ENCODE measurements at places on chromosomes 1 and 21. TPM values are rescaled to one million over a fixed set of nuclear protein-coding genes. Genes with fewer than 3 reads are reported as not detected.

GRCh38 chr21:45283035-45283610 lies 4.6 kb downstream of the POFUT2 start:
- peak; percentile 27 for DNase-seq
- H3K4me3 ChIP-seq = no peak overlapping the region
- H3K4me1 ChIP-seq = peaks cover 3% of the 10 kb centered on the region
- H3K36me3 ChIP-seq = peaks cover 19% of the 10 kb centered on the region
- no peak overlapping the region for H3K27ac ChIP-seq

DNA sequence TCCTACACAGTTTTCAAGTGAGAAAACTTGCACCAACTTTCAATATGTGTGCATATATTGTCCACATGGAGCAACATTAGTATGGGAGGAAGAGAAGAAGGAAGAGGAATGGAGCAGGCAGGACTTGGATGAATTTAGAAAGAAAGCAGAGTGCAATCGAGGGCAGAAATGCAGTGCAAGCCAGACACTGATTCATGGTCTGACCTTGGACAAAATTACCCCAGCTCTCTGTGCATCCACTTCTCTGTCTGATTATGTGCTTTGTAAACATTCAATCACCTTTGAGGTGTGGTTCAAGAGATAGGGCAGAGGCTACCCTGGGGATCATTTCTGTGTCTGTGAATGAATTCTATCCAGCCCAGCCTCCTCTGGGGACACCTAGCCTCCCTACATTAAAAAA lies 265.2 kb downstream of the TNR start:
- H3K27ac ChIP-seq = no peak overlapping the region
- DNase-seq = no peak
- H3K27me3 ChIP-seq = no peaks in the 10 kb centered on the region
- no peaks in the 10 kb centered on the region for H3K36me3 ChIP-seq
- H3K4me3 ChIP-seq = no peak overlapping the region

DNA sequence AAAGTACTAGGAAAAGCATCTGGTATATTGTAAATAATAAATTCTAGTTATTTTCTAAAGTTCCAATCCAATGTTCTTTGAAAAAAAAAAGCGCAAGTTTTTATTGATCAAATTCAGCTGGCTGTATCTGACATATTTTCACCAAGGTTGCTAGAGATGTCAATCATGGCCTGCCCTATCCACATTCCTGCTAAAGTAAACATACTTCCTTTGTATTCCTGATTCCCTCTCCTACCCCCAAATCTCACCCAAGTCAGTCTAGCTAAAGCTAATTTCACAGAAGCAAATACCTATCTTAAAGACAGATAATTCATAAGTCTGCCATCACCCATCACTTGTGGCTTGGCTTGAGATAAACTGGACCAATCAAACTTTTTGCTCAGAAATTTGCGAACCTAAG lies 21.3 kb downstream of the ANKRD13C start:
- no peak overlapping the region for H3K27ac ChIP-seq
- H3K36me3 ChIP-seq = no peaks in the 10 kb centered on the region
- H3K27me3 ChIP-seq = no peaks in the 10 kb centered on the region
- H3K4me1 ChIP-seq = no peaks in the 10 kb centered on the region

GRCh38 chr21:41208376-41208763 lies 40.4 kb downstream of the BACE2 start:
- H3K4me3 ChIP-seq = peak overlapping the region; percentile 43
- no peaks in the 10 kb centered on the region for H3K4me1 ChIP-seq
- no peaks in the 10 kb centered on the region for H3K27me3 ChIP-seq
- peak overlapping the region; percentile 80 for H3K27ac ChIP-seq
- DNase-seq = no peak

GRCh38 chr1:26160527-26161414 lies 1.9 kb downstream of the FAM110D start:
- no peak overlapping the region for H3K27ac ChIP-seq
- H3K4me3 ChIP-seq = peak overlapping the region; percentile 48
- H3K4me1 ChIP-seq = no peaks in the 10 kb centered on the region
- peaks cover 19% of the 10 kb centered on the region for H3K27me3 ChIP-seq

DNA sequence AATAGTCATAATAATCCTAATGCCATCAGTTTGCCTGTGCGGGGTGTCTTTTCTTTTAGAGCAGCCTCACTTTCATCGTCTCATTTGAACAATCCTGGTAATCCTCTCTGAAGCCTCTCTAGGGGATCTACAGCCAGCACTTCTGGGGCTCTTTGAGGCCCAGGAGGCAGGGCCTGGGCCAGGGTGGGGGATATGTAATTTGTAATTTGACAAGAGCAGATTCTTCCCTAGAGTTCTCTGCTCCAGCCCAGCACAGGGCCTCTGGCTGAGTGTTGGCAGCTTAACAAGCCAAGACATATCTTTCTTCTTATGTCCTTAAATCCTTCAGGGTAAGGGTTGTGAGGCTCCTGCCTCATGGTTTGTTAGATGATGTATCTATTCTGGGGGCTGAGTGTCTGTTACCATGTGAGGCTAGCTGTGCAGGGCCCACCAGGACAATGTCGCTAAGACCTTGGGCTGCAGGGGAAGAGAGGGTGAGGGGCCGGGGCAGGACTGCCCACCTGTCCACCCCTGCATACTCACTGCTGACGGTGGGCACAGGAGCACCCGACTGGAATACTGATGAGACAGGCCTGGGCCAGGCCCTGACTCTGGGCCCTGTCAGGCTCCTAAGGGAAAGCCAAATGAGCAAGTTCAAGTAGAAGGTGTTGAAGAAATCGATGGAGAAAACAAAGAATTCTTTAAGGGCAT lies 45.3 kb upstream of the PARP1 start:
- no peak for DNase-seq
- H3K27ac ChIP-seq = no peak overlapping the region
- H3K36me3 ChIP-seq = no peaks in the 10 kb centered on the region
- no peaks in the 10 kb centered on the region for H3K27me3 ChIP-seq
- H3K4me1 ChIP-seq = no peaks in the 10 kb centered on the region

- H3K27me3 ChIP-seq = peaks cover 5% of the 10 kb centered on the region
- no peaks in the 10 kb centered on the region for H3K36me3 ChIP-seq
- no peak overlapping the region for H3K27ac ChIP-seq
- no peak overlapping the region for H3K4me3 ChIP-seq
- no peak for DNase-seq
Observed at GRCh38 chr21:45326169-45326851, 38.6 kb upstream of the POFUT2 start.

- DNase-seq = no peak
- H3K4me1 ChIP-seq = no peaks in the 10 kb centered on the region
- H3K27ac ChIP-seq = no peak overlapping the region
- H3K36me3 ChIP-seq = no peaks in the 10 kb centered on the region
Observed at GRCh38 chr1:186272486-186272885, 102.6 kb downstream of the TPR start.

DNA sequence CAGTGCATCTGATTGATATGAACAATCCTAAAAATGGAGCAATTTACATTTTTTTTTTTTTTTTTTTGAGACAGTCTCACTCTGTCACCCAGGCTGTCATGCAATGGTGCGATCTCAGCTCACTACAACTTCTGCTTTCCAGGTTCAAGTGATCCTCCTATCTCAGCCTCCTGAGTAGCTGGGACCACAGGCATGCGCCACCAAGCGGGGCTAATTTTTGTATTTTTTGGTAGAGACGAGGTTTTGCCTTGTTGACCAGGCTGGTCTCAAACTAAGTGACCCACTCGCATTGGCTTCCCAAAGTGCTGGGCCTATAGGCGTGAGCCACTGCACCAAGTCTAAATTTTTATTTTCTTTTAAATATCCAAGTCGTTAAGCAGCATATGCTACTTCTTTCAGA lies 109.0 kb downstream of the FAF1 start:
- no peaks in the 10 kb centered on the region for H3K4me1 ChIP-seq
- no peak overlapping the region for H3K27ac ChIP-seq
- H3K36me3 ChIP-seq = no peaks in the 10 kb centered on the region

DNA sequence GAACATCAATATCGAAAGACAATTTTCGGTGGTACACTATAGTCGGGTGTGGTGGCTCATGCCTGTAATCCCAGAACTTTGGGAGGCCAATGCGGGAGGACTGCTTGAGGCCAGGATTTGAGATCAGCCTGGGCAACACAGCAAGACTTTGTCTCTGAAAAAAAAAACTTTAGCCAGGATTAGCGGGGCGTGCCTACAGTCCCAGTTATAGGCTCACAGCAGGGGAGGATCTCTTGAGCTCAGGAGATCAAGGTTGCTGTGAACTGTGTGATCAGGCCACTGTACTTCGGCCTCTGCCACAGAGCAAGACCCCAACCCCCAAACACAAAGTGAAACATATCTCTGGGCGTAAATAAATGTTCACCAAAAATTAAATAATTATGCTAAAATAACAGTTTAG lies 1.6 kb downstream of the TADA1 start:
- H3K4me3 ChIP-seq = no peak overlapping the region
- no peaks in the 10 kb centered on the region for H3K27me3 ChIP-seq
- no peaks in the 10 kb centered on the region for H3K36me3 ChIP-seq
- peaks cover 4% of the 10 kb centered on the region for H3K4me1 ChIP-seq

GRCh38 chr1:232300466-232300865 lies 329.5 kb downstream of the SIPA1L2 start:
- H3K4me1 ChIP-seq = no peaks in the 10 kb centered on the region
- no peak overlapping the region for H3K27ac ChIP-seq
- H3K27me3 ChIP-seq = no peaks in the 10 kb centered on the region

GRCh38 chr1:109821221-109821669 lies 57.5 kb upstream of the EPS8L3 start:
- DNase-seq = peak; percentile 61
- H3K27ac ChIP-seq = peak overlapping the region; percentile 86
- H3K36me3 ChIP-seq = no peaks in the 10 kb centered on the region
- H3K4me3 ChIP-seq = no peak overlapping the region

DNA sequence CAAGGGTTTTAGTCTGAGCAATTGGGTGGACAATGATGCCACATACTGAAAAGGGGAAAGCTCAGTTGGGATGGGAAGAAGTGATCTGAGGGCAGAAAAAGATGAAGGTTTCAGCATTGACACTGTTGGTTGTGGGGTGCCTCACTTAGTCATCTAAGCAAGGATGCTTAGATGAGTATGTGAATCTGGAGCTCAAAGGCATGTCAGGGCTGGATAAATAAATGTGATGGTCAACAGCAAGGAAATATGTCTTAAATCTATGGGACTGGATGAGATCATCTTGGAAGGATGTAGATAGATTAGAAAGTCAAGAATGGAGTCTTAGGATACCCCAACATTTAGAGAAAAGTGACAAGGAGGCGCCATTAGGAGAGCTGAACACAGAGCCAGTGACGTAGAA lies 114.6 kb downstream of the ZBTB18 start:
- DNase-seq = no peak
- H3K36me3 ChIP-seq = no peaks in the 10 kb centered on the region
- no peaks in the 10 kb centered on the region for H3K27me3 ChIP-seq
- no peak overlapping the region for H3K27ac ChIP-seq

DNA sequence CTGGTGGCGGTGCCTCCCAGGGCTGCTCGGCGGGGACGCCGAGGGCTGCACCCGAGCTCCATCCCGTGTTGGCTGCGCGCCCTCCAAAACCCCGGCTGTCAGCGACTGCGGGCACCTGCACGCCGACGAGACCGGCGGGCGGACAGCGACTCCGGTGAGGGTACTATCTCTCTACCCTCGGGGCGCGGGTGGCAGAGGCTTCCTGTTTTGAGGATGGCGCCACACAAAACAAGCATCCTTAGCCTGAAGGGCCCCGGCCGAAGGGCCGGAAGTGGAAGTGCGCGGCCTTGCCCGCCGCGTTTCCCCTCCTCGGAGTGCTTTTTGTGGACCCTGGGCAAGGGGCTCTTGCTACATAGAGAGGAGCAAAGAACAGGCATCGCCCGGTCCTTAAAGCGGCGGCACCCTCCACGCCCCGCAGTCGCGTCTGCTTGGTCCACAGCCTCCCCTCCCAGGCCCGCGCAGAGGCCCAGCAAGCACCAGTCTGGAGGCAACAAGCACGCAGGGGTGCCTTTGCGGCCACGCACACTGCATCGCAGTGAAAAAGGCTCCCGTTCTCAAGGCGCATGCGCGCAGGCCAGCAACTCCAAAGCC lies 561 bp upstream of the COQ8A start:
- H3K36me3 ChIP-seq = no peaks in the 10 kb centered on the region
- H3K4me1 ChIP-seq = no peaks in the 10 kb centered on the region
- peak overlapping the region; percentile 95 for H3K27ac ChIP-seq
- H3K27me3 ChIP-seq = no peaks in the 10 kb centered on the region

- H3K36me3 ChIP-seq = no peaks in the 10 kb centered on the region
- no peaks in the 10 kb centered on the region for H3K4me1 ChIP-seq
Observed at GRCh38 chr1:64052777-64053176, 150.6 kb upstream of the UBE2U start.

DNA sequence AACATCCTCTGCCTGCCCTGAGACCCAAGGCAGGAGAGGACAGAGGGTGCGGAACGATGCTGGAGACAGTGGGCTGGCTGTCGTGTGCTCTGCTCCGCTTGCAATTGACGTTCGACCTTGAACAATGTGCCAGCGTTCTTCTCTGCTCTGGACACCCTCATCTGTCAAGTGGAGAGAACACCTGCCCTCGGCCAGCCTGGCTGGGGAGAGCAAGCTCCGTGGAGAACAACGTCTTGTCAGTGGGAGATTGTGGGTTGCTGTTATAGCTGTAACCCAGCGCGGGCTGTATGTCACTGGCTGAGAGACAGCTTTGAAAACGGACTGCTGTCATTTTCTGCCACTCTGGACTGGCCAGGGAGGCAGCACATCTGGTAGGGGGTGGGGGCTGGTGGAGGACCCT lies 14.7 kb downstream of the KIAA1614 start:
- peaks cover 3% of the 10 kb centered on the region for H3K4me1 ChIP-seq
- DNase-seq = no peak
- H3K4me3 ChIP-seq = no peak overlapping the region
- H3K27me3 ChIP-seq = no peaks in the 10 kb centered on the region
- no peaks in the 10 kb centered on the region for H3K36me3 ChIP-seq

DNA sequence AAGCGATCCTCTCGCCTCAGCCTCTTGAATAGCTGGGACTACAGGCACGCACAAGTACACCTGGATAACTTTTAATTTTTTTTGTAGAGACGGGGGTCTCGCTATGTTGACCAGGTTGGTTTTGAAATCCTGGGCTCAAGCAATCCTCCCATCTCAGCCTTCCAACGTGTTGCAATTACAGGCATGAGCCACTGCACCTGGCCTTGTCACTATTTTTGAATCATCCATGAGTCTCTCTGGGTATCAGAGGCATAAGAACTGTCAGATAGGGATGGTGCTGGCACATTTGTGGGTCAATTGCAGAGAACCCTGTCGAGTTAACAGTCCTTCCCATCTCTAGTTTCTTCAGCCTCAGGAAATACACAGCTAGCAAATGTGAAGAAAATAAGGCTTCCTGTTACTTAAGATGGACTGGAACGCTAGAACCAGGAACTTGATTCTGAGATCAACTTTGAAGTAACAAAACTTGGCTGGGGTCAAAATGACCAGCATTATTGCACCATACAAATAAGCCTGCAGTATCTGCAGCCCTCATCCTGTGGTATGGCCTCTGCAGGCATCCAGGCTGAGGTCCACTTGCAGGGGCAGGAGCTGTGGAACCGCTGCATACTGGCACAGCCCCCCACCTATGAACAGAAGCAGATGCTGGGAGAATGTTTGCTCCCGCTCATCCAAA lies 124.3 kb upstream of the GADD45A start:
- peak overlapping the region; percentile 14 for H3K27ac ChIP-seq
- no peak for DNase-seq
- no peak overlapping the region for H3K4me3 ChIP-seq
- no peaks in the 10 kb centered on the region for H3K27me3 ChIP-seq
- no peaks in the 10 kb centered on the region for H3K4me1 ChIP-seq
- H3K36me3 ChIP-seq = no peaks in the 10 kb centered on the region

BNIPL gene
- 47.1 TPM for total RNA-seq

CA14 gene
- total RNA-seq = not detected

NECTIN4 gene
- 56.3 TPM for total RNA-seq

TAS1R1 gene
- total RNA-seq = 0.16 TPM

TRABD2B gene
- total RNA-seq = 1.4 TPM

LY9 gene
- 5.9 TPM for total RNA-seq

SLC35F3 gene
- not detected for total RNA-seq

CACNA1E gene
- not detected for total RNA-seq

LIN28A gene
- total RNA-seq = not detected

DISP3 gene
- not detected for total RNA-seq

ST6GALNAC5 gene
- total RNA-seq = 0.48 TPM

CFHR2 gene
- total RNA-seq = not detected

Measured in breast epithelium (tissue), 4 donors.